ENCODE measurements at places on chromosomes 16 and 17.

- no peak for DNase-seq
These were observed 99.3 kb upstream of the SOX9 start for GRCh38 chr17:72021417-72022041.

GRCh38 chr16:13552062-13552959, 367.6 kb upstream of the ERCC4 start:
- no peak for DNase-seq

DNA sequence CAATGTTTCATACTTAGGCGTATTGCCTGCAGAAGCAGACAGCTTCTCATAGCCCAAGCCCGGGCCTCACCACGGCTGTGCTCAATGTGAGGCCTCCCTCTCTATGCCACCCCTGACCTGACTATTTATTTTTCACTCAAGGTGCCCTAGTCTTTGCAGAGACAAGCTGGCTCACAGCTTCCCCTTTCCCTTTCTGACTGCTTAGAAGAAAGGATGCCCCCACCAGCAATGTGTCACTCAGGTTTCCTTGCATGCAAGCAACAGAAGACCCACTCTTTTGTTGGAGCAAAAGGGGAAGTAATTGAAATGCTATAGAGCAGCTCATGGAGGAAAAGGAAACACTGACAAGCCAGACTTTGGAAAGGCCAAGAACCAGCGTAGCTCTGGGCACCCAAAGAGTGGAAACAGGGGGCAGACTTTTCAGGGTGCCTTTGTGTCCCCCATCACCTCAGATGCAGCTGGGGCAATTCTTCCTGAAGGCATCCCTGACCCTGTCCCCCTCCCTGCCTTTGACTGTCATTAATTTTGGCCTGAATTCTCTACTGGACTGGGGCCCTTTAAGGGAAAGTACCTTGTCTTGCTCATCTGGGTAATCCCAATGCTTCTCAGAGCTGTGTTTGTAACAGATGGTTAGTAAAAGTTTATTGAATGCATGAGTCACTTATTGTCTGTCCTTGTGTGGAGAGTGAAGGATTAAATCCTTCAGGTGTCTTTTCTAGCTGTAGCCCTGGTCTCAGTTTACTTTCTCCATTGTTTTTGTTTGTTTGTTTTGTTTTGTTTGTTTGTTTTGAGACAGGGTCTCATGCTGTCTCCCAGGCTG, 17.8 kb downstream of the RGS9 start:
- DNase-seq: no peak

GRCh38 chr16:3646348-3646920, 8.1 kb upstream of the DNASE1 start:
- DNase-seq: no peak

GRCh38 chr16:56190677-56191155, 573 bp upstream of the GNAO1 start:
- DNase-seq: no peak

DNA sequence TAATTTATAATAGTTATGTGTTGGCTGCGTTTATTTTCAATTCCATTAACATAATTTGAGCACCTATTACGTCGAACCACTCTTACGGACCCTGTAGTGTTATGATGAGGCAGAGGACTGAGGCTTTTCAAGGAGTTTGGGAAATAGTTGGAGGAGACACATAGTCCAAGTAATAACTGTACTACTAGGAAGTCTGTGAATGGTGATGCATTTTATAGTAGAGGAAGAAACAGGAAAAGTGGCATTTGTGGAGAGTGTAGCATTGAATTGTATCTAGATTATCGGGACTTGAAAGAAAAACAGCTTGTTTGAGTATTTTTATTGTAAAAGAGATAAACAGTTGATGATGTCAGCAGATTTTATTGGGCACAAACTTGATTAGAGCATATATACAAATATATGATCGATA, 1.7 kb downstream of the NFATC3 start:
- no peak for DNase-seq

- no peak for DNase-seq
These were observed 1.9 kb upstream of the SLC5A2 start for GRCh38 chr16:31480851-31481536.

- no peak for DNase-seq
These were observed 12.1 kb downstream of the CDR2L start for GRCh38 chr17:74999523-74999922.

DNA sequence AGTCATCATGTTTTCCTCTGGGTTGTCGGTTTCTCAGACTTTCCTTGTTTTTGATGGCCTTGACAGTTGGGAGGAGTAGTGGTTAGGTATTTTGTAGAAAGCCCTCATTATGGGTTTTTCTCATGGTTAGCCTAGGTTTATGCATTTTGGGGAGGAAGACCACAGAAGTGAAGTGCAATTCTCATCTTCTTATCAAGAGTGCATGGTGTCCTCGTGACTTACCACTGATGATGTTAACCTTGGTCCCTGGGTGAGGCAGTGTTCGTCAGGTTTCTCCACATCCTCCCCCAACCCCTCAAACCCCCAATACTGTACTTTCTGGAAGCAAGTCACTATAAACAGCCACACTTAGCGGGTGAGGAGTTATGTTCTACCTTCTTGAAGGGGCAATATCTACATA, 42.3 kb downstream of the BPTF start:
- no peak for DNase-seq

DNA sequence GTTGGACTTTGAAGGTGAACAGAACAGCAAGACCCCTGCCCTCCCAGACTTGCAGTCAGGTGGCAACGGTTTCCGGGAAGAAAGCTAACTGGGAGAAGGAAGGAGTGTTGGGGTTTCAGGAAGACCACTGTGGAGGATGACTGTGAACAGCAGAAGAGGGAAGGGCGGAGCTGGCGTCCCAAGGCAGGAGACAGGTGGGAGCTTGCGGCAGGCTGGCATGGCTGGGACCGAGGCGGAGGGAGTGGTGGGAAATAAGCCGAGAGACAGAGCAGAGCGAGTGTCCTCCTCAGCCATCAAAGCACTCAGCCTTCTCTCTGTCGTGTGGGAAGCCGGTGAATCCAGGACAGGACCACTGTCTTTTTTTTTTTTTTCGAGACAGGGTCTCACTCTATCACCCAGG, 108.5 kb upstream of the CACNG5 start:
- DNase-seq: no peak

- DNase-seq: no peak
These were observed 368.8 kb upstream of the CDH8 start for GRCh38 chr16:62404842-62405611.

GRCh38 chr17:33390479-33391176, 97.5 kb upstream of the ASIC2 start:
- DNase-seq: no peak

GRCh38 chr17:9023392-9024218, 2.3 kb downstream of the NTN1 start:
- no peak for DNase-seq

GRCh38 chr16:48330841-48331192, 54.4 kb downstream of the SIAH1 start:
- no peak for DNase-seq

- DNase-seq: peak; percentile 11
These were observed 26.2 kb upstream of the CCL1 start for GRCh38 chr17:34389126-34389750.

- no peak for DNase-seq
These were observed 6.6 kb downstream of the ZSCAN10 start for GRCh38 chr16:3092501-3092941.

DNA sequence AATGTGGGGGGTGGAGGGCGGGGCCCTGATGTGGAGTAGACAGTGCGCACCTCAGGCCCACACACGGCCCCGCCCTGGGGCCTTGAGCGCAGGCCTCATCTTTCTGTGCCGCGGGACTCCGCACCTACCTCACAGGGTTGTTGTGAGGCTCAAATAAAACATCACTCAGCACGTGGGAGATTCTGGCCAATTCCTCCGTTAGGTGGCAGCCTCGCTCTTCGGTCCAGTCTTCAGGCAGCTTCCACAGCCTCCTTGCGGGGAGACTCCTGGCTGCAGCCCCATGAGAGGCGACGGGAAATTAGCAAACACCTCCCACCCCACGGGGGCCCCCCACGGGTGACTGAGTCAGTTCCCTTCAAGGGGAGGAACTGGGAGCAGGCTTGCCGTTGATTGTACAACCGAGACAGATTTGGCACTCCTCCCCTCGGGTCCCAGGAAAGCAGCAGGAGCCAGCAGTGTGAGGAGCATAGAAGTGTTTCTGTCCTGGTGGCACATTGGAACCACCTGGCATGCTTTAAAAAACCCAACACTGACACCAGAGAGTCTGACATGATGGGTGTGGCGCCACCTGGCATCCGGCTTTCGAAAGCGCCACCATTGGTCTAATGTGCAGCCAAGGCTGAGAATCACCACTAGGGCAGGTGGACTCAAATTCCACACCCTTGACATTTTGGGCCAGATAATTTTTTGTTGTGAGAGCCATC, 7.6 kb downstream of the MRM1 start:
- DNase-seq: peak; percentile 39

DNA sequence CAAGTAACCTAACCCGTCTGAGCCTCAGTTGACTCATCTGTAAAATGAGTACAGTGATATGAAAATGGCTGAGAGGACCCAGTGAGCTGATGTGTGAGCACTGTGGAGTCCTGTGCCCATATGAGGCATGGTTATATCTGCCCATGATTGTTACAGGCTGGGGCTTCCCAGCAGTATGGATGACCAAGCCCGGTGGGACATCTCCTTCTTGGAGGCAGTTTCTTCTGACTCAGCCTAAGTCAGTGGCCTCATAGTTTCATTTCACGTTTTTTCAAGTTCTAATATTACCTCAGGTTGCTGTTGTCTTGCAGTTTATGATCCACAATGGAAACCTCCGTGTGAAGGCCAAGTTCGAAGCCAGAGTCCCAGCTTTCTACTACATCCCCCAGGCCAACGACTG, 4.8 kb downstream of the ADAP2 start:
- DNase-seq: no peak

GRCh38 chr16:5461141-5461540, 363.5 kb upstream of the EEF2KMT start:
- DNase-seq: no peak

GRCh38 chr17:40065769-40066510, 3.2 kb downstream of the THRA start:
- no peak for DNase-seq

- peak; percentile 74 for DNase-seq
These were observed 72.6 kb downstream of the CLEC16A start for GRCh38 chr16:11016993-11017392.

GRCh38 chr17:75498039-75498725, 17.2 kb downstream of the CASKIN2 start:
- no peak for DNase-seq

DNA sequence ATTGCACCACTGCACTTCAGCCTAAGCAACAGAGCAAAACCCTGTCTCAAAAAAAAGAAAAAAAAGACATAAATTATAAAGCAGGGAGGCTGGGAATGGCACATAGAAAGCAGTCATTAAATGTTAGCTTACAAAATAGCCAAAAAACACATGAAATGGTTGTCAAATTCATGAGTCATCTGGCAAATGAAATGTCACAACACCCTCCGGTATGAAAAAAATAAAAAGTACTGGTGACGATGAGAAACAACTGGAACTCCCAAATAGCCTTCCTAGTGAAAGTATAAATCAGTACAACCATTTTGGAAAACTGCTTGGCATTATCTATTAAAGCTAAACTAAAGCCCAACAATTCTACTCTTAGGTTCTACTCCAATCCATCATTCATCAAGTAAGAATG, 3.5 kb upstream of the KATNB1 start:
- no peak for DNase-seq

DNA sequence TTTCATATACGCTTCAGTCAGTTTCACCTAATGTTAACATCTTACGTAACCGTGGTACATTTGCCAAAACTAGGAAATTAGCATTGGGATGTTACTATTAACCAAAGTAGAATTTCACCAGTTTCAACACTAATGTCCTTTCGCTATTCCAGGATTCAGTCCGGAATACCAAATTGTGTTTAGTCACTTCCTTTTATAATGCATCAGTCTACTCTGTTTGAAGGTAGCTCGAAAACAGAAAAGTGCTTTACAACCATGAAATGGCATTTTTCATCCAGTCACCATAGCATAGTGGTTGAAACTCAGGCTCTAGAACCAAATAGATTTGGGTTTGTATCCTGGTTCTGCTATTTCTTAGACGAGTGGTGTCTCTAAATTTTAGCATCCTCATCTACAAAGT, 29.4 kb downstream of the AP2B1 start:
- DNase-seq: no peak

DNA sequence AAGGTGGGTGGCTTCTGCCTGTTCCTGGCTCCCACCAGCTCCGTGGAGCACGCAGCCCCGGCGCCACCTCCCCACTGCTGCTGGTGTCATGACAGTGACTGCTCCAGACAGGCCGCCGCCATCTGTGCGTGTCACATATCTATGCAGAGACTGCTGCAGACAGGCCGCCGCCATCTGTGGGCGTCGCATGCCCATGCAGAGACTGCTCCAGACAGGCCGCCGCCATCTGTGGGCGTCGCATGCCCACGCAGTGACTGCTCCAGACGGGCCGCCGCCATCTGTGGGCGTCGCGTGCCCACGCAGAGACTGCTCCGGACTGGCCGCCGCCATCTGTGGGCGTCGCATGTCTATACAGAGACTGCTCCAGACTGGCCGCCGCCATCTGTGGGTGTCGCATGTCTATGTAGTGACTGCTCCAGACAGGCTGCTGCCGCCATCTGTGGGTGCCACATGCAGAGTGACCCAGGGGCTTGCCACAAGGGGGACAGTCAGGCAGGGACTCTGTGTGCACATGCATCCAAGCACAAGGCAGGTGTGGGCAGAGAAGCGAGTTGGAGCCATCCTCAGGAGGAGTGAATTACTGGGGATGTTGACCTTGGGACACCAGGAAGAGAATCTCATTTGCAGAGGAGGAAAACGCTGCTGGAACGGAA, 3.3 kb upstream of the FN3KRP start:
- DNase-seq: no peak

DNA sequence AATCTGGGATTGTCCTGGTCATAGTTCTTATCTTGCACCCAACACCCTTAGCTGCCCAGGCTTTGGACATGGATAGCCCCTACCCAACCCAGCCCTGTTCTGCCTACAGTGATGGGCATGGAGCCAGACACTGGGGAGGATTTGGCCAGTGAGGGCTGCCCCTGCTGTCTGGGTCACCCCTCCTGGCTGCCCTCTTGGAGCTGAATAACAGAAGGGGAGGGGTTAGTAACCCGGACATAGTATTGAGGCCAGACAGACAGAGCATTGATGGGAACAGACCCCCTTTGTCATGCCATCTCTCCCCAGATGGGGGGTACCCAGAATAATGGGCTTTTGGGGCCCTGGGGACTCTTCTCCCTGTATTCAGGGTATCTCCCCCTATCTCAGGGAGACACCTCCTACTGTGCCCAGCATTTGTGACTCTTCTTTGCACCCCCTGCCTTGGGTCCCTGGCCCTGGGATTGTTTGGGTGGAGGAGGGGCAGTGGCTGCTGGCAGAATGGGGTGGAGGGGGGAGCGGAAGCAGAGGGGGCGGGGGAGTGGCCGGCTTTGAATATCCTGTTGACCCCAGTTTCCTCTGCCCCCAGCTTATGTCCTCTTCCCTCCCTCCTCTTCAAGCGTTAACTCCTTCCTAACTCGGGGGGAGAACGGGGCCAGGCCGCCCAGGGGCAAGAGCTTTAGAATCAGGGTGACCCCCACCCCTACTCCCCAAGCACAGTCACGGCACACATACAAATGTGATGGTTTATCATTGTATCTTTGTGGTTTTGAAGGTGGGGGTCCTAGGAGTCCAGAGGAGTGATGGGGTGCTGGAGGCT, 17.0 kb downstream of the GJD3 start:
- no peak for DNase-seq

GRCh38 chr17:31456814-31457213, 65.3 kb downstream of the RAB11FIP4 start:
- no peak for DNase-seq

Data from activated CD4-positive, alpha-beta T cell treated with anti-CD3 and anti-CD28 coated beads for 36 hours (primary cell).